ENCODE measurements at places on chromosomes 5 and 9. TPM values are rescaled to one million over a fixed set of nuclear protein-coding genes. Genes with fewer than 3 reads are reported as not detected.

The FAM120AOS gene
- total RNA-seq, result 49.2 TPM

The RLN1 gene
- not detected for total RNA-seq

The AMBP gene
- total RNA-seq, result 7.7 TPM

The BARHL1 gene
- total RNA-seq, result not detected

The GRAMD2B gene
- total RNA-seq, result 0.97 TPM

The LCN15 gene
- not detected for total RNA-seq

The SLC25A51 gene
- 18.8 TPM for total RNA-seq

The ABCA2 gene
- total RNA-seq, result 27.1 TPM
